CD4-positive, alpha-beta memory T cell (primary cell): ENCODE measurements at places on chromosomes 5 and 9. TPM values are rescaled to one million over a fixed set of nuclear protein-coding genes. Genes with fewer than 3 reads are reported as not detected.

SLC34A3 gene
- polyA plus RNA-seq, result not detected

GPR151 gene
- not detected for polyA plus RNA-seq

GRCh38 chr9:13917534-13917933 is 396.4 kb downstream of the NFIB start:
- no peaks in the 10 kb centered on the region for H3K4me1 ChIP-seq
- no peak overlapping the region for H3K4me3 ChIP-seq
- H3K27ac ChIP-seq, result no peak overlapping the region

SPAG8 gene
- 1.7 TPM for polyA plus RNA-seq

EIF4E1B gene
- polyA plus RNA-seq, result not detected

DNA sequence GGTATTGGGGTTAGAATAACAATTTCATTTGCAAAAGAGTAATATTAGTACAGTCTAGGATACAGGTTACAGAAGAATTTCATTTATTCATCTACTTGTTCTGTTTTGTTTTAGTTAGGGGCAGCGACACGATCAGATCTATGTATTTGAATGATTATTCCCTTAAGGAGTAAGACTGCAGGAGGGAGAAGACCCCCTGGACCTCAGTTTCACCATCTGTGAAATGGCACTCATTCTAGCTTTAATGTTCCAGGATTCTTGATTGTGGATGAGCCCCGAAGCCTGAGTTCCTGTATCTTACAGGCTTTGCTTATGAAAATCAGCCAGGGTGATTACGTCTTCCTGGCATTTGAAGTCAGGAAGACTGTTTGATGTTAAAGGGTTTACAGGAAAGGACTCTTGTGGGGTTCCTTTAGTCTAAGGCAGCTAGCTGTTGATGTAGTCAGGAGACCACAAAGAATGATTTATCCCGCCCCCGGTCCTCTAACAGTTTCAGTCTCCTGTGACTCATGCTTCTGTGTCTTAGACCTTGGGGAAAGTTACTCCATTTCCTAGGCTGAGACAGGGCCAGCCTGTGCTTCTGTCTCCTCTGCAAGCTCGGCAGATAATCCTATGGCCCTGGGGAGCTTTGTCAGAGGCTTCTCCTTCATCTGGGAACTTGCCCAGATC is 11.5 kb downstream of the SMIM3 start:
- peak overlapping the region; percentile 4 for H3K27ac ChIP-seq
- H3K36me3 ChIP-seq, result no peaks in the 10 kb centered on the region
- H3K4me1 ChIP-seq, result peaks cover 34% of the 10 kb centered on the region
- DNase-seq, result peak; percentile 44
- H3K4me3 ChIP-seq, result no peak overlapping the region
- H3K27me3 ChIP-seq, result no peaks in the 10 kb centered on the region

RETREG1 gene
- polyA plus RNA-seq, result 79.5 TPM

DNA sequence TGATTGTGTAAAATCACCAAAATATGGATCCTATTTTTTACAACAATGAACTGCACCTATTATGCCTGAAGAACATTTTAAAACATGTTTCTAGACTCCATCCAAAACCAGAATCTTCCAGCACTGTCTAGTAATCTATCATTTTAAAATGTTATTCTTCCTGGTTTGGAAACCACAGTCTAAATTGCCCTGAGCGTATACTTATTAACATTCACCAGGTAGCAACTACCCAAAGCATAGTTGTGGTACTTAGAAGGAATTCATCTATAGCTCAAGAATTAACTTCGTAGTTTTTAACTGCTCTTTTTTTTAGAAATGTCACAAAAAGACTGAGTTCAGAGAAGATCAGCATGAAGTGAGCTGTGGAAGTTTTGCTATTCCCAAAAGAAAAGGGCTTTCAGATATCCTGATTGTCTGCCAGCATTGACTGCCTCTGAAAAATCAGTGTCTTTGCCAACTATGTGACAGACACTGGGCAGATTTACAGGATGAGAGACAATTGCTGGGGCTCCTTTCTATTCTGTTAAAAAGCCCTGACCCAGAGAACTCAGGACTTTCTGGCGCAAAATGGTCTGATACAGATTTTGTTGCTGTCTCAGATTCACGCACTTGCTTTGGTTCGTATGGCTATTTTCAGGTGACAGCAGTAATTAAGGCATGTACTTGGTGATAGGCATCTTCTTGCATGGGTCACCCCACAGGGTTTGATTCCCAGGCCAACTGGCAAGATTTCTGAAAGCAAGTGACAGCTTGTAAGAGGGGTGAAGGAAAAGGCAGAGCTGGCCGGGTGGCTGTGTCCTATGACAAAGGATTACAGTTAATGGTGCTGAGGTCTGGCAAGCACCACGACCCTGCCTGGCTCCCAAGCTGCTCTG is 152.5 kb upstream of the RAI14 start:
- no peaks in the 10 kb centered on the region for H3K36me3 ChIP-seq
- no peak overlapping the region for H3K27ac ChIP-seq
- H3K27me3 ChIP-seq, result peaks cover 5% of the 10 kb centered on the region
- no peak overlapping the region for H3K4me3 ChIP-seq

DNA sequence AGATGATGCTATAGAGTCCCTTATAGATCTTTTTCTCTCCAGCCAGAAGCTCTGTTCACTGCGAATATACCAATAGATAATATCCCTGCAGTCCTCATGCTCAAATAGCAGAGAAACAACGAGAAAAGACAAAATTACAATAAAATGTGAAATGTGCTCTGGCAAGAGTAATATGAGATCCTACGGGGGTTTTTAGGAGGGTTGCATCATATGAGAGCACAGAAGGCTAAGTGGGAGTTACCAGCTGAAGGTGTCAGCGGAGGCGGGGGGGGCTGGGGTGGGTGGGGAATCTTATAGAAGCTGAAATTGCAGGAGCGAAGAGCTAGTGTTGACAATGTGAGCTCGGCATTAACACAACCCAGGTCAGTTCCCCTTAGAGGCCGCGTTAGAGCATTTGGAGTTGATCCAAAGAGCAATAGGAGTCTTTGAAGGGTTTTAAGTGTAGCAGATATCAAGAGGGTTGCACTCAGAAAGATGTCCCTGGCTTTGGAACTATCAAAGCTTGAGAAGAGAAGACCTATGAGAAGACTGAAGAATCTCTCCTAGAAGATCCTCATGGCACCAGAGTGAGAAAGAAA is 109.7 kb downstream of the BASP1 start:
- H3K4me1 ChIP-seq, result no peaks in the 10 kb centered on the region
- no peak overlapping the region for H3K4me3 ChIP-seq
- H3K27me3 ChIP-seq, result no peaks in the 10 kb centered on the region
- DNase-seq, result no peak

WDR31 gene
- 0.89 TPM for polyA plus RNA-seq

IRX1 gene
- not detected for polyA plus RNA-seq

GRCh38 chr5:113190347-113190746 is 213.7 kb downstream of the DCP2 start:
- DNase-seq, result no peak
- H3K4me1 ChIP-seq, result no peaks in the 10 kb centered on the region
- no peaks in the 10 kb centered on the region for H3K36me3 ChIP-seq
- H3K27me3 ChIP-seq, result no peaks in the 10 kb centered on the region
- no peak overlapping the region for H3K4me3 ChIP-seq

GRCh38 chr5:157486221-157486681 is 26.2 kb downstream of the NIPAL4 start:
- no peaks in the 10 kb centered on the region for H3K27me3 ChIP-seq
- no peak overlapping the region for H3K27ac ChIP-seq
- peaks cover 72% of the 10 kb centered on the region for H3K36me3 ChIP-seq
- H3K4me1 ChIP-seq, result peaks cover 25% of the 10 kb centered on the region
- no peak for DNase-seq

PIK3R1 gene
- 92.6 TPM for polyA plus RNA-seq

DNA sequence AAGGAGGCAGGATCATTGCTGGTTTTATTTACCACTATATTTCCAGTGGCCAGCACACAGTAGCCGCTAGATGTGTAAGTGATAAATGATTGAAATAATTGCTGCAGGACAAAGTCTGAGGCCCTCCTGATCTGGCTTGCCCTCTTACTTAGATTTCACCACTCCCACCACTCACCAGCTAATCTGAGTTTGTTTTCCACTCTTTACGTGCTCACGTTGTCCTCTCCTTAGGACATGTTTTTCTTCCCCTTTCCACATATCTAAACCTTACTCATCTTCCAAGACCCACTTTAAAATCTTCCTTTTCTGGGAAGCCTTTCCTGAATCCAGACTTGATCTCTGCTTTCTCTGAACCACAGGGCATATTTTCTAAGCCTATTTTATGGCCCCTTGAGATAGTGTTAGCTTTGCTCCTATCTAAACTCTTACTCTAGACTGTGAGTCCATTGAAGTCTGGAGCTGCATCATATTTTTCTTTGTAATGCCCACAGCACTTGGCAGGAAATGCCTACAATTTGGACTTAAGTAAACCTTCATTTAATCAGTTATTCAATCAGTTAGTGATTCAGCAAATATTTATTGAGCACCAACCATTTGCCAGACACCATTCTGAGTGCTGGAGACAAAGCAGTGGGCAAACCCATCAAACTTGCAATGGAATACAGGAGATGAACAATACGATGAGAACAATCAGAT is 2.4 kb downstream of the TLR4 start:
- H3K36me3 ChIP-seq, result no peaks in the 10 kb centered on the region
- no peaks in the 10 kb centered on the region for H3K27me3 ChIP-seq
- H3K4me3 ChIP-seq, result no peak overlapping the region
- H3K4me1 ChIP-seq, result no peaks in the 10 kb centered on the region
- no peak for DNase-seq

CYLC2 gene
- polyA plus RNA-seq, result not detected

KIAA1958 gene
- 0.63 TPM for polyA plus RNA-seq

GRCh38 chr5:105030153-105030552 is 1467.6 kb upstream of the NUDT12 start:
- H3K4me3 ChIP-seq, result no peak overlapping the region
- H3K36me3 ChIP-seq, result no peaks in the 10 kb centered on the region
- DNase-seq, result no peak

- H3K4me3 ChIP-seq, result no peak overlapping the region
- no peaks in the 10 kb centered on the region for H3K4me1 ChIP-seq
- H3K36me3 ChIP-seq, result no peaks in the 10 kb centered on the region
- H3K27me3 ChIP-seq, result no peaks in the 10 kb centered on the region
- DNase-seq, result no peak
These were observed 71.9 kb downstream of the ACTL7B start for GRCh38 chr9:108783731-108784495.

GRCh38 chr5:3845230-3845629 is 249.6 kb downstream of the IRX1 start:
- DNase-seq, result no peak
- H3K27ac ChIP-seq, result no peak overlapping the region

UBLCP1 gene
- 62.0 TPM for polyA plus RNA-seq

MARCOL gene
- polyA plus RNA-seq, result not detected

GKAP1 gene
- 3.3 TPM for polyA plus RNA-seq

GRCh38 chr9:4309806-4310205 is 9.9 kb upstream of the GLIS3 start:
- no peak for DNase-seq
- H3K27ac ChIP-seq, result no peak overlapping the region
- no peak overlapping the region for H3K4me3 ChIP-seq
- H3K36me3 ChIP-seq, result no peaks in the 10 kb centered on the region
- no peaks in the 10 kb centered on the region for H3K4me1 ChIP-seq

DNA sequence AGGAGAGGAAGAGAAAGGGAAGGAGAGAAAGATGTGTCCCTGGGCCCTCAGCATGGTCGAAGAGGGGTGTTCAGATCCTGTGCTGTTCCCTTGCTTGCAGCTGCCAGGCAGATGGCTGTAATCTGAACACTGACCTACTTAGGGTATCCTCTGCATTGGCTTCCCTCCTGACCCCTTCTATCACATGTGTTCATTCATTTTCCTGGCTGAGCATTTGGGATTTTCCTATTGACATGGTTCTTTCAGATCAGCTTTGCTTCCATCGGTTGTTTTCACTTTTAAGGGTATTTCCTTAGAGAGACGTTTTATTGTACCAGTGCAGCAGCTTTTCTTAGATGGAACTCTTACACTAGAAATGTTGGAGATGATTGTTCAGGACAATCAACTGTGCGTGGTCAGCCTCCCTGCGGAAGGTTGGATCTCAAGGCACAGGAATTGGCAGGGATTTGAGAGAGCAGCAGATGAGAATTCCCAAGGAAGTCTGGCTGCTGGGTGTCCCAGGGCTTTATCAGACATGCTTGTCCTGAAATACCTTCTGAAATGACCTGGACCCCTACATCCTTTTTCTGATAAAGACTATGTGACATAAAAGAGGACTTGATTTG is 26.0 kb downstream of the ACTBL2 start:
- H3K27ac ChIP-seq, result no peak overlapping the region
- H3K4me1 ChIP-seq, result peaks cover 5% of the 10 kb centered on the region
- DNase-seq, result no peak
- no peak overlapping the region for H3K4me3 ChIP-seq
- no peaks in the 10 kb centered on the region for H3K27me3 ChIP-seq
- no peaks in the 10 kb centered on the region for H3K36me3 ChIP-seq

NRG2 gene
- not detected for polyA plus RNA-seq

- DNase-seq, result no peak
- H3K36me3 ChIP-seq, result no peaks in the 10 kb centered on the region
- H3K27me3 ChIP-seq, result peaks cover 8% of the 10 kb centered on the region
These were observed 2.0 kb downstream of the CDC14B start for GRCh38 chr9:96617439-96618185.

TAF11L5 gene
- not detected for polyA plus RNA-seq

- peak overlapping the region; percentile 24 for H3K4me3 ChIP-seq
- no peak for DNase-seq
- H3K27me3 ChIP-seq, result no peaks in the 10 kb centered on the region
These were observed 777 bp downstream of the GPSM1 start for GRCh38 chr9:136328011-136328621.

GALNT12 gene
- 6.1 TPM for polyA plus RNA-seq

SOHLH1 gene
- not detected for polyA plus RNA-seq

SLC1A1 gene
- not detected for polyA plus RNA-seq

TSSK1B gene
- polyA plus RNA-seq, result not detected

DNA sequence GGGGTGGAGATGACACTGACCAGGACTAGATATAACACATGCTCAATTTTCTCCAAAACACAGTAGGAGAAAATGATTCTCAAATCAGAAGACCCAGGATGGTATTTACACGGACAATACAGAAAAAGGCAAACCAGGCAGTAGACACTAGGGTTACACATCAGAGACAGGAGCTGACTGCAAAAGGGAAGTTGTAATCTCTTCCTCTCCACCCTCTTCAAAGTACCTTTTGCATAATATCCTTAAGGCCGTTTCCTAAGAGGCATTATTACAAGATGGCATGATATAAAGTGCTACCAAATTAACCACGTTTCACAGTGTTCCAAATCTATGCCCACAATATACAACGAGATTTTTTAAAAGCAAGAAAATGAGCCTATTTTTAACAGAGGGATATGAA is 39.2 kb downstream of the YIPF5 start:
- no peak overlapping the region for H3K4me3 ChIP-seq
- no peak for DNase-seq
- no peaks in the 10 kb centered on the region for H3K4me1 ChIP-seq
- no peak overlapping the region for H3K27ac ChIP-seq
- no peaks in the 10 kb centered on the region for H3K27me3 ChIP-seq

DNA sequence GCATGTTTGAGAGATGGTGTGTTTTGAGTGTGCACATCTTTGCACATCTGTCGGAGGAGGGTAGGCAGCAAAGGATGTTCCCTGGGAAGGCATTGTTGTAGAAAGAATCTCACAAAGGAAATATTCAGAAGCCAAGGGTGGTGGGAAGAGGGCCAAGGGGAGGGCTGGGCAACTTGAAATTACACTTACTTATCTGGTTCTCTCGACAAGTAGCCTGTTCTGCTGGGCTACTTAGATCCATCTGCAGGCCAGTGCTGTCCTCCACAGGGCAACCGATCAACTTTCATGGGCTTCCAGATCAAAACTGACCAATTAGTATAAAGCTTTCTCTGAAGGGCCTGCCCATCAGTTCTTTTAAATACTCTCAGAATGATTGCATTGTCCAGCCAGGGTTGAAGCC is 495.2 kb downstream of the GADD45G start:
- no peaks in the 10 kb centered on the region for H3K36me3 ChIP-seq
- no peaks in the 10 kb centered on the region for H3K4me1 ChIP-seq
- H3K27me3 ChIP-seq, result no peaks in the 10 kb centered on the region
- no peak for DNase-seq
- H3K27ac ChIP-seq, result no peak overlapping the region
- H3K4me3 ChIP-seq, result no peak overlapping the region

PCDHB9 gene
- 0.62 TPM for polyA plus RNA-seq
